Uterus (tissue), 4 donors: ENCODE measurements at places on chromosomes 1 and 21. TPM values are rescaled to one million over a fixed set of nuclear protein-coding genes. Genes with fewer than 3 reads are reported as not detected.

Gene UBL4B
- not detected for total RNA-seq

Gene MSH4
- total RNA-seq: 0.26 TPM

Gene SPATA46
- total RNA-seq: not detected

Gene OPRD1
- total RNA-seq: not detected

Gene CELA3A
- total RNA-seq: not detected

Gene OLFML2B
- 13.0 TPM for total RNA-seq

Gene PIK3CD
- 9.5 TPM for total RNA-seq

Gene CFHR4
- total RNA-seq: 0.14 TPM

Gene ACOT11
- total RNA-seq: 2.4 TPM

Gene ITLN2
- not detected for total RNA-seq

Gene JAM2
- 35.9 TPM for total RNA-seq

Gene OR2T35
- not detected for total RNA-seq

Gene TLCD4
- total RNA-seq: 2.0 TPM

Gene SH3BGR
- total RNA-seq: 1.1 TPM

Gene UTS2
- total RNA-seq: not detected

Gene NCF2
- 2.1 TPM for total RNA-seq

Gene ELOVL1
- 53.5 TPM for total RNA-seq

Gene GALNT2
- 50.9 TPM for total RNA-seq

Gene ATAD3B
- 20.0 TPM for total RNA-seq

Gene KRTAP11-1
- not detected for total RNA-seq

Gene ETV3L
- total RNA-seq: not detected

Gene DNM3
- 49.2 TPM for total RNA-seq

Gene OR2L13
- total RNA-seq: not detected

Gene MTX1
- 21.6 TPM for total RNA-seq

Gene KIAA0040
- total RNA-seq: 17.5 TPM

Gene TFB2M
- 10.0 TPM for total RNA-seq

Gene TFF2
- not detected for total RNA-seq

Gene TRIM45
- total RNA-seq: 4.6 TPM

Gene PRKACB
- 29.1 TPM for total RNA-seq

Gene CTTNBP2NL
- total RNA-seq: 21.5 TPM

Gene CADM3
- total RNA-seq: 2.7 TPM

Gene TRAF3IP3
- total RNA-seq: 1.3 TPM

Gene ZYG11A
- not detected for total RNA-seq

Gene RIMS3
- 4.7 TPM for total RNA-seq

Gene PLCH2
- total RNA-seq: 3.0 TPM

Gene CLCA1
- total RNA-seq: 0.21 TPM

Gene PLD5
- total RNA-seq: 2.4 TPM

Gene GOLT1A
- total RNA-seq: 0.52 TPM

Gene TRIM33
- 65.9 TPM for total RNA-seq

Gene TLR5
- 7.6 TPM for total RNA-seq

Gene BTBD8
- 15.2 TPM for total RNA-seq
